ENCODE measurements at places on chromosomes 3 and 15. TPM values are rescaled to one million over a fixed set of nuclear protein-coding genes. Genes with fewer than 3 reads are reported as not detected.

Gene SLC30A4
- 7.3 TPM for total RNA-seq

Gene RARB
- 11.7 TPM for total RNA-seq

Gene CHRD
- total RNA-seq = 6.1 TPM

Gene CIB2
- 1.1 TPM for total RNA-seq

Gene C3orf80
- total RNA-seq = not detected

Gene ADIPOQ
- total RNA-seq = not detected

Gene SLITRK3
- total RNA-seq = not detected

Gene LTF
- total RNA-seq = not detected

Gene SCN11A
- total RNA-seq = not detected

Gene EEFSEC
- 2.4 TPM for total RNA-seq

Gene PLA1A
- 2.1 TPM for total RNA-seq

Gene C3orf22
- not detected for total RNA-seq

Gene GATM
- 0.16 TPM for total RNA-seq

Gene GOLGA8H
- 0.16 TPM for total RNA-seq

Gene FES
- total RNA-seq = 30.7 TPM

Gene TRPM1
- not detected for total RNA-seq

Gene RBMS3
- 50.8 TPM for total RNA-seq

Gene STAC
- total RNA-seq = not detected

Gene TMEM40
- not detected for total RNA-seq

Gene KIF7
- total RNA-seq = 15.1 TPM

Gene CLDN1
- 0.17 TPM for total RNA-seq

Gene SI
- not detected for total RNA-seq

Gene GAP43
- total RNA-seq = 6.1 TPM

Gene SLC24A5
- total RNA-seq = not detected

Gene FHIT
- 0.77 TPM for total RNA-seq

Gene TSPAN3
- 170 TPM for total RNA-seq

Gene CD200R1
- total RNA-seq = 0.09 TPM

Gene FRMD5
- total RNA-seq = 9.3 TPM

Gene MUC13
- total RNA-seq = not detected

Gene GOLGA6L7
- not detected for total RNA-seq

Gene ATP8B4
- total RNA-seq = 29.4 TPM

Gene SMCO1
- total RNA-seq = not detected

Gene TAGLN3
- total RNA-seq = 4.4 TPM

Gene C3orf49
- not detected for total RNA-seq

Gene BSN
- under 0.01 TPM for total RNA-seq

Gene NBEAL2
- 1.5 TPM for total RNA-seq

Gene FAN1
- 15.4 TPM for total RNA-seq

Gene FETUB
- total RNA-seq = not detected

Gene DUOXA2
- total RNA-seq = not detected

Gene TTC21A
- 4.8 TPM for total RNA-seq

Gene GASK1A
- total RNA-seq = 0.26 TPM

Gene CSTA
- total RNA-seq = 6.6 TPM
